Natural killer cell (primary cell): ENCODE measurements at places on chromosomes 1 and 21. TPM values are rescaled to one million over a fixed set of nuclear protein-coding genes. Genes with fewer than 3 reads are reported as not detected.

- H3K36me3 ChIP-seq = no peaks in the 10 kb centered on the region
- DNase-seq = no peak
- no peaks in the 10 kb centered on the region for H3K27me3 ChIP-seq
- no peaks in the 10 kb centered on the region for H3K4me1 ChIP-seq
- H3K27ac ChIP-seq = no peak overlapping the region
- no peak overlapping the region for H3K4me3 ChIP-seq
Observed at GRCh38 chr1:113027449-113027848, 45.5 kb upstream of the LRIG2 start.

GRCh38 chr1:161071886-161072371, 2.2 kb upstream of the ARHGAP30 start:
- H3K4me3 ChIP-seq = no peak overlapping the region
- H3K27me3 ChIP-seq = no peaks in the 10 kb centered on the region
- peaks cover 3% of the 10 kb centered on the region for H3K36me3 ChIP-seq
- peak overlapping the region; percentile 40 for H3K27ac ChIP-seq
- peaks cover 41% of the 10 kb centered on the region for H3K4me1 ChIP-seq
- DNase-seq = peak; percentile 73

DNA sequence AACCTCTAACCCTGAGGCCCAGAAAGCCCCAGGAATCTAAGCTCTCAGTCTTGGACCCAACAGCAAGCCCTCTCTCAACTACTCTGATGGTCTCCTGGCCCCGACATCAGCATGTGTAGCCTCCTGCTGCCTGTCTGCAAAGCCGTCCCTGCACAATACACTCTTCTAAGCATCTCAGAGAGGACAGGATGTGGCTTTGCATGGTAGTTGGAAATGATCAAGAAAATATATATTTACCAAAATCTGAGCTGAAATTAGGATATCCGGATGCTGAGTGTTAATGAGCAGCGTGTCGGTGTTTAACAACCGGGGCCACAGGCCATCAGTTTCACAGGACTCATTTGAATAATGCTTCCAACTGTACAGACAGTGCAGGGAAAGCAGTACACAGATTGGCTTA, 59.1 kb upstream of the SIM2 start:
- DNase-seq = no peak
- H3K27ac ChIP-seq = no peak overlapping the region
- peaks cover under 1% of the 10 kb centered on the region for H3K27me3 ChIP-seq

DNA sequence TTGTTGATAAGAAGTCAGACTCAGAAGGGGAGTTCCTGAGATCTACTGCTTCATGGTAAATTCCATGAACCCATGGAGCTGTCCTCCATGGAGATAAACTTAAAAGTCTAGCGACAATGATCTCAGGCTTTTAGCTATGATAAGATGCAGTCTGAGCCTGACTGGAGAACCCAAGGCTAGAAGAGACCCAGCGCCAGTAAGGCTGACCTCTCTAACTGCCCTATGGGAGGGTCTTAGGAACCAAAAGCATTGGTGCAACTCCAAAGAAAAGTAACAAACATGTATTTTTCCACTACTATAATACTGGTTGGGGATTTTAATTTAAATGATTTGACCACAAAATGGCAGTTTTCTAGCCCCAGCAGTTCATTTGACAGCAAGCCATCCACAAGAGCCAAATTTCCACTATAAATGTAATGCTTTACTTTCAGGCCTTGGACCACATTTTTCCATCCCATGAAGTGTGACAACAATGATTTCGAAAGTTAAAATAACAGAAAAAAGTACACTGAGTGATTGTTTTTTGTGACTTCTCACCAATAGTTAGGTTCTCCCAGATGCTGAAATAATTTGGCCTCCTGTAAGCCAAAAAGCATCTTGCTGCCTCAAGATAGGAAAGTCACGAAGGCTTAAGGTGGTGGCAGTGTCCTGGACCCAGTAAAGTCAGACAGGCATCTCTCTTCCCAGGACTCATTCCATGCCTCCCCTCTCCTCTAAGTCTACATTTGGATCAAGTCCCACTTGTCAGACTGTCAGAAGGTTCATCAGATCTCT, 43.1 kb upstream of the EXOSC10 start:
- no peaks in the 10 kb centered on the region for H3K4me1 ChIP-seq
- no peaks in the 10 kb centered on the region for H3K27me3 ChIP-seq
- no peak for DNase-seq

DNA sequence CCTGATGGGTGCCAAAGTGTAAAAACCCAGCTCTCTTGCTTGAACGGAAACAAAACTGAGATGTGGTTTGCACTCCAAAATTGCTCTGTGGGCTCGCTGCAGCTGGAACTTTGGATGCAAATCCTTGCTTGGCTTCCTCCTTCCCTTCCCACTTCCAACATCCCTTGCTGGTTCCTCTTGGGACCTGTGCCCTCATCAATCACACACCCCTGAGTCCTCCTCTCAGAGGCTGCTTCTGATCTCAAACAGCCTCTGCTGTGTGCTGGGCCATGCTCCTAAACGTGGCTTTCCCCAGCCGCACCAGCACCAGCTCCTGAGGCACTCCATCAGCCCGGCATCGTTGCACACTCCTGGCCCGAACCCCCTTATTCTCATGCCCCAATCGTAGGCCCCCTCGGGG, 124.3 kb upstream of the RAB4A start:
- peaks cover 20% of the 10 kb centered on the region for H3K4me1 ChIP-seq
- no peak overlapping the region for H3K4me3 ChIP-seq
- DNase-seq = no peak
- H3K27me3 ChIP-seq = peaks cover 27% of the 10 kb centered on the region
- no peaks in the 10 kb centered on the region for H3K36me3 ChIP-seq

- no peaks in the 10 kb centered on the region for H3K4me1 ChIP-seq
- H3K27ac ChIP-seq = no peak overlapping the region
- no peak for DNase-seq
- H3K27me3 ChIP-seq = no peaks in the 10 kb centered on the region
- H3K4me3 ChIP-seq = no peak overlapping the region
- no peaks in the 10 kb centered on the region for H3K36me3 ChIP-seq
Observed at GRCh38 chr1:181391301-181391900, 91.9 kb upstream of the CACNA1E start.

- no peak for DNase-seq
- peaks cover 28% of the 10 kb centered on the region for H3K27me3 ChIP-seq
- no peak overlapping the region for H3K27ac ChIP-seq
- H3K36me3 ChIP-seq = no peaks in the 10 kb centered on the region
Observed at GRCh38 chr1:58575551-58576324, 1.3 kb downstream of the TACSTD2 start.

DNA sequence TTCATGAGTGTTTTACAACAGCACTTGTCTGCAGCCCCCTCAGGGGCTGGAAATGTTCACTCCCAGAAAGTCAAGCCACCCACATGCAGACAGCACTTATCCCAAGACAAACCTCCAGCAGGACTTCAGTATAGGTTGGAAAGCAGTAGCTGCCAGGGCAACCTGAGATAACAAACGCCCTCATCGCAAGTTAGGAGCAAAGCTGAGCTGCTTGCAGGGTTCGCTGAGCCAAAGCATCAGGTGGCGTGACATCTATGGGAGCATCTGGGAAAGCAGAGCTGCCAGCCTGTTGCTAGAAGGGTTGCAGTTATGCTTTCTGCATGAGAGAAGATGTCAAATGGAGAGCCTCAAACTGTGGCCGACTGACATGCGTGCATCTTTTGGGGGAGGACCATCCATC, 4.2 kb upstream of the STXBP3 start:
- no peaks in the 10 kb centered on the region for H3K27me3 ChIP-seq
- no peak overlapping the region for H3K4me3 ChIP-seq
- no peaks in the 10 kb centered on the region for H3K36me3 ChIP-seq
- no peak overlapping the region for H3K27ac ChIP-seq
- H3K4me1 ChIP-seq = peaks cover 5% of the 10 kb centered on the region
- no peak for DNase-seq

GRCh38 chr1:30705698-30706097, 17.7 kb downstream of the MATN1 start:
- no peaks in the 10 kb centered on the region for H3K36me3 ChIP-seq
- H3K4me1 ChIP-seq = no peaks in the 10 kb centered on the region
- no peak overlapping the region for H3K27ac ChIP-seq
- DNase-seq = no peak

DNA sequence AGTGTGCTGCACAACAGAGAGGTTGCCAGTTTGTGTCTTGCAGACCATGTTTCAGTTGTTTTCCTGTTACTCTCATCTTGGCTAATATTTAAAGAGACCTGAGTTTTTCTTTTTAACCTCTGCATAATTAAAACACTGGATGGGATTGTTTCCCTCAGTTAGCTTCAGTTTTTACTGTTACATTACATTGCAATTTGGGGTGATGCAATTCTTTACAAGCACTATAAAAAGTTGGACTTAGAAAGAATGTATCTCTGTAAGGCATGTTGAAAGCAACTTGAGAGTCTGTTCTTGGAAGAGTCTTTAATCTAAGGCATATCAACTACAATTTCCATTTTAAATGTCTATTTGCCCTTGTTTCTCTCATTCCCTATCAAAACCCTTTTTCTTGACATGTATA, 99.1 kb downstream of the DNM3 start:
- H3K27me3 ChIP-seq = no peaks in the 10 kb centered on the region
- no peak overlapping the region for H3K4me3 ChIP-seq
- no peaks in the 10 kb centered on the region for H3K36me3 ChIP-seq
- no peaks in the 10 kb centered on the region for H3K4me1 ChIP-seq
- no peak overlapping the region for H3K27ac ChIP-seq

DNA sequence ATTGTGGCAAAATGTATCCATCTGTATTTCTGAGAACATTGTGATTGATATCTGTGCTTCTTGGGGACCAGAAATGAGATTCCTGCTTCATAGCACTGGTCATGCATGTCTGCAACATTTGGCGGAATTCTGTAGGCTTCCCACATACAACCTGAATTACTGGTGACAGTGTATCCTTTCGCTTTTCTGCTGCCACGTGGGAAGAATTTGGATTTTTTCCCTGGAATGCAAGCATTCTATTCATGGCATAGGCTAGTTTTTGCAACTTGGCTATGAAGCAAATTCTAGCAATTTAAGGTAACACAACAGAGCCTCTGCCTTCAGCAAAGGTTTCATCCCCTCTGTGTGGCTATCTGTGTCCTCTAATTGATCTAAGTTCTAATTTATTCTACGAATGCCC, 85.9 kb downstream of the BCAR3 start:
- no peak overlapping the region for H3K27ac ChIP-seq
- H3K27me3 ChIP-seq = no peaks in the 10 kb centered on the region
- H3K36me3 ChIP-seq = no peaks in the 10 kb centered on the region

DNA sequence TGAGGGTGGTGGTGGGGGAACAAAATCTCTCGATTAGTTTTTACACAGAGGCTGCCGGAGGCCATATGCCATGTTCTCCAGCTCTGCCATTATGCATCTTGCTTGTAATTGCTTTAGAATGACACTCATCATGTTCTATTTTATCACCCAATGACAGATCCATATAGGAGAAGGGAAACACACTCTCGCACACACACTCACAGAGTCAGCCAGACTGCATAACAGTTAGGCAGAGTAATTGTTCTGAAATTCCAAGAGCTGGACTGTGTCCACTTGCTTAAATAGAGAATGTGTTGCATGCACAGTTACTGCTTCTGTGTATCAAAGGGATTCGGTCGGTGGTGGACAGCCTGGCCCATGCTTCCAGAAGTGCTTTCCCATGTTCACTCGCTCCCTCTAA, 30.6 kb downstream of the KCND3 start:
- H3K4me1 ChIP-seq = no peaks in the 10 kb centered on the region
- H3K4me3 ChIP-seq = no peak overlapping the region
- H3K36me3 ChIP-seq = no peaks in the 10 kb centered on the region
- no peak for DNase-seq

DNA sequence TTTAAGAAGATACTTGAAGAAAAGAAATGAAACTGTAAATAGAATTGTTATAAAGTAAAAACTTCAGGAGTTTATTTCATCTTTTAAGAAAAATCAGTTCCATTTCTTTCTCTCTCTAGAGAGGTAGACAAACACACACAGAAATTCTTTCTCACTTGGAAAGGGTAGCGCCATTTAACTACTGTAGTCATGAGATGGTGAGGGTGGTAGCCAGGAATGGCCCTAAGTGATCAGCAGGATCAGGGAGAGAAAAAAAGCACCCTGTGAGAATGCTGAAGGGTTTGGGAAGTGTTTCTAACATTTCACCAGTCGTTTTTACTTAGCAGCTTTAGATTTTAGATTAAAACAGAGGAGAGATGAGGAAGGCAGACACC, 205.7 kb upstream of the RUNX1 start:
- DNase-seq = no peak
- H3K36me3 ChIP-seq = no peaks in the 10 kb centered on the region

GRCh38 chr1:81424061-81424460, 376.7 kb upstream of the ADGRL2 start:
- H3K4me3 ChIP-seq = no peak overlapping the region
- no peaks in the 10 kb centered on the region for H3K36me3 ChIP-seq
- no peaks in the 10 kb centered on the region for H3K4me1 ChIP-seq
- no peak for DNase-seq

GRCh38 chr1:239263801-239264200, 122.6 kb upstream of the CHRM3 start:
- no peak for DNase-seq
- no peak overlapping the region for H3K4me3 ChIP-seq
- no peaks in the 10 kb centered on the region for H3K36me3 ChIP-seq
- no peak overlapping the region for H3K27ac ChIP-seq
- no peaks in the 10 kb centered on the region for H3K27me3 ChIP-seq

DNA sequence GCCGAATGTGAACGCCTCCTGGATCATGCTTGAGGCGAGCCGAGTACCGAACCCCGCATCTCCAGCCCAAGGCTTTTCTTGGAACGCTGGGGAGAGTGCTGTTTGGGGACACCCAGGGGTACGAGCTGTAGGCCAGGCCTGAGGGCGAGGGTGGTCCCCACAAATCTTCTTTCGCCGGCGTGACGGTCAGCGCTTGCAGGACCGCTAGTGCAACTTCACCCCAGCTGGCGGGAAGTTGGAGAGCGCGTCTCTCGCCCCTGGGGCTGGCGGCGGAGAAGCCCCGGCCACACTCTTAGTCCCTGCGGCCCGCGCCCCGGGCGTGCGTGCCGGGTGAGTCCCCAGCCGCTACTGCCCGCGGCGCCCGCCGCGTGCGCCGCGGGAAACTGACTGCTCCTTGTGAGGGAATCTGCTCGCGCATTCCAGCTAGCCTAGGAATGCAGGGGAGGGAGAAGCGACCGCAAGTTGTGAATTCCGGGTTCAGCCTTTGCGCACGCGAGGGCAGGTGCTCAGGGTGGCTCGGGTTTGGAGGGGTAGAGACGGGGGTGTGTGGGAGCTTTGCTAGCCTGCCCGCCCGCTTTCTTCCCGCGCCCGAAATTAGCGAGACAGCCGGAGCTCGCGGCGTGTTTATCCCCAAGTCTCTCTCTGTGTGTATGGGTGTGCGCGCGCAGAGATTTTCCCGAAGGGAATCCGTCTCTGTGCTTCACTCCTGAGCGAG, 884 bp downstream of the LHX4 start:
- peaks cover 64% of the 10 kb centered on the region for H3K27me3 ChIP-seq
- H3K36me3 ChIP-seq = no peaks in the 10 kb centered on the region
- H3K4me3 ChIP-seq = no peak overlapping the region

The RPE65 gene
- total RNA-seq = not detected

The CYYR1 gene
- not detected for total RNA-seq

The CPTP gene
- 14.6 TPM for total RNA-seq

The LDLRAD1 gene
- not detected for total RNA-seq

The CAPN9 gene
- total RNA-seq = not detected

The FOXE3 gene
- total RNA-seq = not detected

The PPFIA4 gene
- total RNA-seq = 0.88 TPM

The RAB3B gene
- not detected for total RNA-seq

The RAB25 gene
- total RNA-seq = not detected

The KDF1 gene
- 0.20 TPM for total RNA-seq
